ENCODE measurements at places on chromosomes 12 and 14.

DNA sequence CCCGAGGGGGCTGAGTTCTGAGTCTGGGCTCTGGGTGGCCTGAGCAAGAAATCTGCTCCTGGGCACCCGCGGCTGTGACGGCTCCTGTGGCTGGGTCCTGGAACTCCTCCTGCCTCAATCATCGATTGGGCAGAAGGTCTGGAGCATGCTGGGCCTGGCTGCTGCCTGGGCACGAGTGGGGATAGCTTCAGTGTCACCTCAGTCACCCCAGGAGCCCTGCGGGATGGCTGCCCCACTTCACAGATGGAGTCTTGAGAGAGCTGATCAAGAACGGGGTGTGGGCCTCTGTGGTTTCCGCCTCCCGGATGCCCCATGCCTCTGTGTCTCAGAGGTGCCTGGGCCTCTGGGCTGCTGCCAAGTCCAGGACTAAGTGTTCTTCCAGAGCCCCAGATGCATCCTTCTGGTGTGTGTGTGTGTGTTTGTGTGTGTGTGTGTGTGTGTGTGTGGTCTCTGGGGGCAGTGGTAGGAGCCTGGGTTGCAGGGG is 185.6 kb upstream of the C14orf180 start:
- DNase-seq: no peak

- peak; percentile 9 for DNase-seq
Measured at GRCh38 chr12:117580718-117581062, 219.3 kb upstream of the NOS1 start.

GRCh38 chr12:29782285-29782870 is 1.4 kb downstream of the TMTC1 start:
- DNase-seq: peak; percentile 20

- DNase-seq: no peak
Measured at GRCh38 chr12:94561943-94562411, 88.4 kb downstream of the TMCC3 start.

- DNase-seq: no peak
Measured at GRCh38 chr12:123717350-123717749, 5.2 kb downstream of the ATP6V0A2 start.

DNA sequence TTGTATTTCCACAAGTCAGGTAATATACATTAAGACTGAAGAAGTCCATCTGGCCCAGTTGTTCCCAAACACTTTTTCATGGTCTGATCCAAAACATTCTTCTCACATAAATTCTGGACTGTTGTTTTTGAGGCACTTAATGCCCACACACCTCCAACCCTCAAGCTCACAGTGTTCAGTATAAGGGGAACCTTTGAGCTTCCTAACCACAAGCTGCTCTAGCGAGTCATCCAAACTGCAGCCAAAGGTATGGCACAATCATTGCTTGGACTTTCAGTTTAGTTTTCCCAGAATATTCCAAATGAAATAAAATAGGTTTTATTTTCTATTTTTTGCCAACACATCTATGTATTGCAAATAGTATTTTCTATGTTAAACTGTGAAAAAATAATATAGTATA is 103.0 kb downstream of the PUS7L start:
- no peak for DNase-seq

DNA sequence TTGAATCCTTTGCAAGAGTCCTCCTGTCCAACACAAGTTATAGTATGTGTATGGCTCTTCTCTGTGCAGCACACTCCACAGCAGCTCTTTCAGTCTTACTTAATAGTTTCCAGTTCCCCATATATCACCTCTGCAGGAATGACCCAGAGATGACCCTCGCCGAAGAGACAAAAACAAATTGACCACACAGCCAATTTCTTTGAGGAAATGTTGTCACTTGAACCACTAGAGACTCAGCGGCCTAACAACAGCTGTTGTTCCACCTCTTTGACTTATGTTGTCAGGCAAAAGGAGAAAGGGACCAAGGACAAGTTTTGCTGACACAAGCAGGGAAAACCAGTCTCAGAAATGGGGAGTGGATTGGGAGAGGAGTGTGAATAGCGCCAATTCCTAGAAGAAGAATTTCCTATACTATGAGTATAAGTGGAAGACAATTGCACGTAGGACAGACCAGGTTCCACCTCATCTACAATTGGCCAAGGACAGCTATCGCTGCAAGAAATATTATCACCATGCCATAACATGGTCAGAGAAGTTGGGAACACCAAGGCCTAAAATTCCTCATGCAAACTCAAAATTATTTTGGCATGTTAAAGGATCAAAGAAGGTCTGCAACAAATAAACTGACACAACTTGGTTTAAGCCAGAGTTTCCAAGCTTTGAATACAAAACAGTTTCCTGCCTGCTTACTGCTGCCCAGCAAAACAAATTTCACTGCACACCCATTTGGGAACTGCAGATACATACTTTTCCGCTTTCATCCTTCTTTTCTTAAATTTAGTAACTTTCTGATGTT is 41.7 kb upstream of the ITPR2 start:
- no peak for DNase-seq

DNA sequence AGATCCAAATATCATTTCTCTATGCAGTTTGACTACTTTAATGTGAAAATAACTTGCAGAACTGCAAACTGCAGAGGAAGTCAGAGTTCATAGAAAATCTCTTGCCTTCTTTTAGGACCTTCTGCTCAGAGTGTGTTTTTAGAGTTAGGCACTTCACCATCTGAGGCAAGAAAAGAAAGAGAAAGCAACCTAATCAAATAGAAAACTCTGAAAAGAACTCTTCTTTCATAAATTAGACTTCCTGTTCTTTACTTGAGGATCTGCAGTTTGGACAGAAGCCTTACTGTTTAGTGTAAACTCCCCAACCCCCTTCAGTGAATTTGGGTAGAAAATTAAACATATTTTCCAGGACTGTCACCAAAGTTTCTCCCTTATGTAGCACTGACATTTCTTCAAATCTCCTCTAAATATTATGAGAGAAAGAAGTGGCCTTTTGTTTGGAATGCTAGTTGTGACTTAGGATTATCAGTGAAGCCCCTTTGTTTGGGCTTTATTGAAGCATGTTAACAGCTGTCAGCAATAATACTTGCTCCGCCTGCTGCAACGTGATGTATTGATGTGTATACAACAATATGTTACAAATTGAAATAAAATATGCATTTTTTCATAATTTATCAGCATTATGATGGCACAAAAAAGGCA is 99.5 kb downstream of the PDZRN4 start:
- no peak for DNase-seq

DNA sequence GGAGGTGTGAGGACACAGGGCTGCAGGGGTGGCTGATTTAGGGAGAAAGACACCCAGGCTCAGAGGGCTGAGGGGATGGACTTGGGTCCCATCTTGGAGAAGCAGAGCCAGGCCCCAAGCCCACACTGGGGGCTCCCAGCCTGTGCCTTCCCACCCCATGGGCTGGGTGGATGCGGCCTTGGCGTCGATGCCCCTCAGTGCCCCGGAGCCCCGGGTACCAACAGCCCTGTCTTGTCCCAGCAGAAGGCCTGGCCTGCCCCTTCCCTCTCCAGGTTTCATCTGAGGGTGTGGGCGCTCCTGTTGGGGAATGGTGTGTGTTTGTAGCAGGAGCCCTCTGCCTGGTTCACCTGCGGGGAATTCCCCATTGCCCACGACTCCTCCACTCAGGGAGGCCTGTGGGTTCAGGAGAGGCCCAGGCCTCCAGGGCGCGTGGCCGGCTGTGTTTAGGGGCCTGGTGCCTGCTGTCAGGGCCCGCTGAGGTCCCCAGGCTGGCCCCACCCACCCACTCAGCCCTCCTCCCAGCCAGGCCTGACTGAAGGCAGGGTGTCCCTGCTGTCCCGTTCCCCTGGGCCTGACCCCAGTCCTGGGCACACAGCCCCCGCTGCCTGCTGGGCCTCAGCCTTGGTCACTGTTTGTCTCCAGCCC is 51.1 kb upstream of the BEGAIN start:
- DNase-seq: no peak

DNA sequence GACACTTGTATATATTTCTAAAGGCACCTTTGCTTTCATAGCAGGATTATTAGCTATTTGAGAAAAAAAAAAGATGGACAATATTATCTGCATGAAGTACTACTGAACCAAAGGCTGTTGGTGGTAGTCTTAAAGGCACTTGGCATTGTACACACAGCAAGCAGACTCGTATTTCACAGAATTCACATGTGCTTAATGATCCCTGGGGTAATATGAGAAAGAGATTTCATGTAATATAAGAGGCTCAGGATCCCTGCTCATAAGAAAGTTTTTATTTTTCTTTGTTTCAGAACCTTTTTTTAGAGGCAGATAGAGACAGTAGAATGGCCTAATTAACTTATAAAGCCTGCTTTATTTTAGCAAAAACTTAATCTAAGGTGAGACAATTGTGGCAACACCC is 59.5 kb downstream of the SYNE2 start:
- DNase-seq: no peak

GRCh38 chr14:90960818-90961217 is 99.6 kb downstream of the RPS6KA5 start:
- no peak for DNase-seq

DNA sequence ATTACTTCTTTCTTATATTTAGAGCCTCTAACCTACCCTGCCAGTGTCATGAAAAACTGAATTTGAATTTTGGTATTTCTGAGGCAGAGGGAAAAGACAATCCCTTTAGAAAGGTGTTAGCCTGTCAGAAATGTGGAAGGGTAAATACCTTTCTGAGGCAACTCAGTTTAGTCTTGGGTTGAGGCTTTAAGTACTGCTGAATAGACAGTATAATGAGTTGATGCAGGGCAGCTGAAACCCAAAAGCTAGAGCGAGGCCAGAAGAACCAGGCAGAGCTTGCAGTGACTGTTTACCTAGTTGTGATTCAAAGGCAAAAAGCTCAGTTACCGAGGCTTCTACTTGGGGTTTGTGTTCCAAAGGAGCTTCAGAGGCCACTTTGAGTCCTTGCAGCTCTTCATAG is 18.7 kb downstream of the ZC2HC1C start:
- no peak for DNase-seq

DNA sequence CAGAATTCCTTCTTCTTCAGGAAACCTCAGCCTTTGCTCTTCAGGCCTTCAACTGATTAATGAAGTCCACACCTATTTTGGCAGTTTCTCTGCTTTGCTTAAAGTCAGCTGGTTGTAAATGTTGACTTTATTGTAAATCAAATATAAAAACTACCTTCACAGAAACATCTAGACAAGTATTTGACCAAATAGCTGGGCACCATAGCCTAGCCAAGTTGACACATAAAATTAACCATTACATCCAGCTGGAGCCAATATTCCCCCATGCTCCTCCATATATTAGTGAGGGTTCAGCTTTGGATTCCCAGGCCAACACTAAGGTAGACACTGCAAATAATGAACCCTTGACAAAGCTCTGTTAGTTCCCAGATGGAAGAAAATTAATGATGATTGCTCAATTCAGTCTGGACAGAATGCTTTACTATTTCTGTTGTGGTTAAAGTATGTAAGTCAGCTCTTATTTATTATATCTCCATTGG is 125.5 kb downstream of the ZFP36L1 start:
- DNase-seq: no peak

- DNase-seq: peak; percentile 82
Measured at GRCh38 chr14:24332268-24332993, 2.4 kb downstream of the ADCY4 start.

DNA sequence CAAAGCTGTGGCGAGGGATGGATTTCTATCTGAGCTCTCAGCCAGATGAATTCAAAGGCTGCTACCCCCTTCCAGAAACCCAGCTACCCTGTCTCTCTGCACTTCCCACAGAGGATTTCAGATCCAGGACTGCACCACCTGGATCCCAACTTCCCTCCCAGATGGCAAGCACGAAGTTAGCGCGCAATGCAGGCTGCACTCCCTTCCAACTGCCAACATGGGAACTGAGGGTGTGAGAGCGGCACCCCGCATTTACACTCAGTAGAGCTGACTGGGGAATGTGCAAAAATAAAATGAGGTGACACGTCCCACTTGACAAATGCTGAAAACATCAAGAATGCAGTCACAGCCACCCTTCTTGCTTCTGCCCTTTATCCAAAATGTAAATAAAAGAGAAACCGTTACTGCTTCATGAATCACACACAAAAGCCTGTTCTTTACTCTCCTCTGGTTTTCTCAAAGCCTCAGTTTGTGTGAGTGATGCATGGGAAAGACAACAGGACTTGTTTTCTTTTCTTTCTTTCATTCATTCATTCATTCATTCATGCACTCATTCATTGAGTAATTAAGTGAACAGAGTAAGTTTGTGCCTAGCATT is 85.7 kb downstream of the ITPK1 start:
- DNase-seq: no peak

DNA sequence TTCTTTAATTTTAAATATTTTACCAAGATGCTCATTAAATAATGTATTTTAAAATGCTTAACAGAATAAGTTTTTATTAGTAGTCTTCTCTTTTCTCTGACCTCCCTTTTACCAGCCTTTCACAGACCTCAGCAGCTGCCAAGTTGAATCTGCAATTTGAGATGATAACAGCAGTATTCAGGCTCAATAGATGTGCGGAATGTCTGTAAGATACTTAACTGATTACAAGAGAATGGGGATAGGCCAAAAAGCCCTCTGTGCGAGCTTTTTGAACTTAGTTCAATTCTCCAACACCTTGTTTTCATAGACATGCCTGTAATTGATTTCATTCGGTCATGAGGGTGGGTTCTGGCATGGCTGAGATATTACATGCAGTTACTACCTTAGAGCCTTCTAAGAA is 277.2 kb downstream of the TMTC2 start:
- peak; percentile 40 for DNase-seq

- peak; percentile 73 for DNase-seq
Measured at GRCh38 chr12:6056406-6057240, 67.8 kb downstream of the VWF start.

DNA sequence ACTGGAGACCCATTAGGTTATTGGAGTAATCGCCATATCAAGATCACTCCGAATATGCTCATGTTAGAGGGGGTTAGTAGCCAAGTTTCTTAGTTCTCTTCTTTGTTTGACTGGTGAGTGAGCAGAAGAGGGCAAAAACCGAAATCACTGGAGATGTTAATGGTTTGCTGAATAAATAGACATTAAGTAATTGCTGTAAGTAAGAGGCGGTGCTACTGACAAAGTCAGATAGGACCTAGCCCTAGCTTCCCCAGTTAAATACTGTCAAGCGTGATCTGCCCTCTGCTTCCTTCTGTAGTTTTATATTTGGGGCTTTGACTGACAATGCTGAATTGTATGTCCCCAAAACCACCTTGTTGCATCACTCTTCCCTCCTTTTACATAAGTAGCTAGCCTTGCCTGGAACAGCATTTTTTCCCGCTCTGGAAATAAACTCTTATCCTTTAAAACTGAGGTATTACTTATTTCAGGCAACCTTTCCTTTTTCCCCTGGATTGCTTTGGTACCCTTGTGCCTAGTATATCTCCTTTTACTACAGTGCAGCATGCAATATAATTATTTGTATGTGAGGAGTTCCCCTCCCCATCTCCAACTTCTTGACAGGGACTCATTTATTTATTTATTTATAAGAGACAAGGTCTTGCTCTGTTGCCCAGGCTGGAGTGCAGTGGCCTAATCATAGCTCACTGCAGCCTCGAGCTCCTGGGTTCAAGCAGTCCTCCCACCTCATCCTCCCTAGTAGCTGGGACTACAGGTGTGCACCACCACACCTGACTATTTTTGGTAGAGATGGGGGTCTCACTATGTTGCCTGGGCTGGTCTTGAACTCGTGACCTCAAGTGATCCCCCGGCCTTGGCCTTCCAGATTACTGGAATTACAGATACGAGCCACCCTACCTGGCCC is 1.4 kb downstream of the SNRPF start:
- DNase-seq: no peak

Data from SK-N-DZ (cell line).